Mononuclear cell (primary cell): ENCODE measurements at places on chromosomes 2 and 18. TPM values are rescaled to one million over a fixed set of nuclear protein-coding genes. Genes with fewer than 3 reads are reported as not detected.

Gene CREB1
- total RNA-seq = 69.3 TPM

Gene NGEF
- total RNA-seq = 0.21 TPM

Gene REG1B
- not detected for total RNA-seq

Gene SERPINB2
- total RNA-seq = 143 TPM

Gene LPIN2
- total RNA-seq = 51.1 TPM

Gene SOWAHC
- total RNA-seq = 2.3 TPM

Gene MROH2A
- total RNA-seq = not detected

Gene AP1S3
- 5.4 TPM for total RNA-seq

Gene FAP
- not detected for total RNA-seq

Gene LBX2
- total RNA-seq = 0.21 TPM

Gene SLC16A14
- 0.31 TPM for total RNA-seq

Gene COL6A3
- 0.52 TPM for total RNA-seq

Gene NEDD4L
- total RNA-seq = 8.7 TPM

Gene C1QL2
- total RNA-seq = not detected

Gene RAB1A
- 81.9 TPM for total RNA-seq

Gene TTC32
- total RNA-seq = 42.2 TPM

Gene CGREF1
- total RNA-seq = 0.10 TPM

Gene CNDP1
- not detected for total RNA-seq

Gene SKOR2
- not detected for total RNA-seq

Gene CIB4
- not detected for total RNA-seq

Gene PFN4
- not detected for total RNA-seq

Gene LBH
- total RNA-seq = 91.4 TPM

Gene SLC14A1
- 2.5 TPM for total RNA-seq

Gene DUSP2
- total RNA-seq = 891 TPM

Gene LRATD1
- under 0.01 TPM for total RNA-seq

Gene SLC5A6
- total RNA-seq = 48.4 TPM

Gene CAPN14
- total RNA-seq = 0.21 TPM

Gene GPR45
- not detected for total RNA-seq

Gene GCKR
- not detected for total RNA-seq

Gene SLC8A1
- total RNA-seq = 51.2 TPM

Gene USP40
- total RNA-seq = 6.7 TPM

Gene DPP4
- 22.6 TPM for total RNA-seq

Gene RBM43
- 13.3 TPM for total RNA-seq

Gene LYG2
- total RNA-seq = not detected

Gene HOXD1
- not detected for total RNA-seq

Gene KIF3C
- total RNA-seq = 1.7 TPM

Gene MARS2
- total RNA-seq = 9.1 TPM

Gene ITPRIPL1
- total RNA-seq = 4.7 TPM

Gene TRABD2A
- 96.0 TPM for total RNA-seq

Gene CROCC2
- not detected for total RNA-seq

Gene CFC1
- total RNA-seq = not detected

Gene FN1
- total RNA-seq = 4.6 TPM

Gene FLACC1
- total RNA-seq = 9.6 TPM

Gene TUBB8B
- not detected for total RNA-seq

Gene CFAP210
- 0.10 TPM for total RNA-seq

Gene SNTG2
- total RNA-seq = 1.5 TPM

Gene CLEC4F
- 0.21 TPM for total RNA-seq

Gene SLC19A3
- not detected for total RNA-seq

Gene CABYR
- 0.84 TPM for total RNA-seq

Gene SAG
- 0.21 TPM for total RNA-seq

Gene SLC9A4
- under 0.01 TPM for total RNA-seq

Gene GORASP2
- 40.7 TPM for total RNA-seq

Gene FAM237A
- not detected for total RNA-seq

Gene NPAS2
- total RNA-seq = 2.4 TPM

Gene COL4A4
- total RNA-seq = 0.21 TPM

Gene KRTCAP3
- 0.52 TPM for total RNA-seq
